ENCODE measurements at places on chromosomes 11 and 22.

- DNase-seq: no peak
These were observed 9.7 kb downstream of the USP2 start for GRCh38 chr11:119371778-119372182.

DNA sequence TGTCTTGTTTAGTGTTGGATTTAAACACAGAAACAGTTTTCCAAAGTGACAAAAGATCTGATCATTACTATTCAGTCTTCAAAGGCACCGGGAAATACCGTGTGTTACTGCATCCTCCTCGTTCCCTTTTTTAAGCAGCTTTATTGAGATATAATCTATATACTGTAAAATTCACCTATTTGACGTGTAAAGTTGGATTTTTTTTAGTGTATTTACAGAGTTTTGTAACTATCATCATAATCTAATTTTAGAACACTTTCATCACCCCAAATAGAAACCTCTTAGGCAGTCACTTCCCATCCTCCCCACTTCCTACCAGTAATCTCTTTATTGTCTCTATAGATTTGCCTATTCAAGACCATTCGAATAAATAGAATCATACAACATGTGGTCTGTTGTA, 1.4 kb downstream of the ANO5 start:
- DNase-seq: no peak

DNA sequence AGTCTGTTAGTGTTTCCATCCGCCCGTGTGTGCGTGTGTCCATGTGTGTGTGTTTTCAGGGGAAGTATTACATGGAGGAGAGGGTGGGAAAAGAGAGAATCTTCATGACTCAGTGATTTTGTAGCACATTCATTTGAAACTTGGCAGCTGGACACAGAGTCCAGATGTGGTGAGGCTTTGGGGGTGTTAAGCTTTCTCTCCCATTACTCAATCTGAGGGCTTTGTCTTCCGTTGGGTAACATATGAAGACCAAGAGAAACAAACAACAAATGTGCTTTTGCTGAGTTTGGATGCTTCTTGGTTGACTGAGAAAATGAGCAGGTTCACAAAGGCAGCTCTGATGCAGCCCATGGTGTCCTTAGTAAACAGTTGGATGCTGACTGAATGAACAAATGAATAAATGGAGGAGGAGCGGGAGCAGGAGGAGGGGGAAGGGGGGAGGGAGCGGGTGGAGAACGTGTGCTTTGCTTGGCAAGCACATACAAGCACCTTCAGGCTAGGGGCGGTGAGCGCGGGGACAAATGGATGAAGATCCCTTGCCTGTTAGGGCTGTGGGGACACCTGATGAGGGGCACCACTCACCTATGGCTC, 104.3 kb downstream of the ST3GAL4 start:
- DNase-seq: no peak

- peak; percentile 44 for DNase-seq
These were observed 55.9 kb downstream of the KCNC1 start for GRCh38 chr11:17790453-17790852.

- peak; percentile 92 for DNase-seq
These were observed at the start of gene CPT1A for GRCh38 chr11:68841718-68842426. Gene CPT1A (minus strand): TSS chr11:68841916. CDS start chr11:68815474, 26,442 bp downstream.

GRCh38 chr22:19287076-19287707, 4.3 kb downstream of the CLTCL1 start:
- DNase-seq: no peak

GRCh38 chr22:40044870-40045834, 50.4 kb downstream of the FAM83F start:
- DNase-seq: peak; percentile 34

DNA sequence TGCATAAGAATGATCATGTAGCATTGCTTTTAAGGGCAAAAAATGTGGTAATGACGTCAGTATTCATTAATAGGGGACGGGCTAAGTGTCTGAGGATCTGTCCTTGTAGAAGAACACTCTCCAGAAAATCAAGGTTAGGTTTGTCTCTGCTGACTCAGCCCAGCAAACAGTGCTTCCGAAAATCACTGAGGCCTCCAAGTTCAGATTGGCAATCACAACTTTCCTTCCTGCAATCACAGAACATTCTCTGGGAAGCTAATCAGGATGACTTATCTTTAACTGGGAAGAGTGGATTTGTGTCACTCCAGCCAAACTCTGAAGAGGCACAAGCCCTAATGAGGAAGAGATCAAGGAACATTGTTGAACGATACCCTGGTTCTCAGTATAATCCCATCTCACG, 123.2 kb upstream of the LDLRAD3 start:
- no peak for DNase-seq

DNA sequence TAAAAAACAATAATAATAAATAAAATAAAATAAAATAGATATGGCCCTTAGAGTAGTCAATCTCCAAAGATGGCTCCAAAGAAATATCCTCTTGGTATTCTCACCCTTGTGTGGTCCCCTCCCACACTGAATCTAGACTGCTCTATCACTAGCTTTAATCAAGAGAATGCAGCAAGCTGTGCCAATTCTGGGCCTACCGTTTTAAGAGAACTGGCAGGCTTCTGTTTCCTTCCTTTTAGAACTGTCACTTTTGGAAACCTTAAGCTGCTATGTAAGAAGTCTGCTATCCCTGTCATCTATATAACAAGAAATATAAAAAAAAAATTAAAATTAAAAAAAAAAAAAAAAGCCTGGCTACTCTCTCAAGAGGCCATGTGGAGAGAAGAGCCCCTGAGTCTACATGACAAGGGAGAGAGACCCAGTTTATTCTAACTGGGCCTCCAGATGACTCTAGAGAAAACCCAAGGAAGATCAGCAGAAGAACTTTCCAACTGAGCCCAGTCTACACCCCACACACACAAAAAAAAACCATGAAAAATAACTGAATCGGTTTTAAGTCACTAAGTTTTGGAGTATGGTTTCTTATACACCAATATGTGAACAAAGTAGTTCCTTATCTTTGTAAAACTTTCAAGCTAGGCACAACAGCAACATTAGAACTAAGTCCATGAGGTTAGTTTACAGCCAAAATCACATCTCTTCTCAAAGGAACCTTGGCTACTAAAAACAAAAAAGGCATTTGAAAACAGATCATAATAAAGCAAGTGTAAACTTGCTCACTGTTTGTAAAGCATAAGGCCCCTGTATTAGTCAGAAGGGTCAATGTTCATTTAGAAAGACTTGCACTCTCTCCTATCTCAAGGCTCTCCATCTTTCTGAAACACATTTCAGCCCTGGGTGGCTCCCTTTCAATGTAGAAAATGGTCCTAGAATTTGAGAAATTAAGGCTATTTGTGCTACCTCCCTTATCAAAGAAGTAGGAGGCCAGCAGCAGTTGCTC, 67.3 kb downstream of the AMBRA1 start:
- DNase-seq: no peak

- no peak for DNase-seq
These were observed 54.1 kb downstream of the CEP164 start for GRCh38 chr11:117381481-117382387.

DNA sequence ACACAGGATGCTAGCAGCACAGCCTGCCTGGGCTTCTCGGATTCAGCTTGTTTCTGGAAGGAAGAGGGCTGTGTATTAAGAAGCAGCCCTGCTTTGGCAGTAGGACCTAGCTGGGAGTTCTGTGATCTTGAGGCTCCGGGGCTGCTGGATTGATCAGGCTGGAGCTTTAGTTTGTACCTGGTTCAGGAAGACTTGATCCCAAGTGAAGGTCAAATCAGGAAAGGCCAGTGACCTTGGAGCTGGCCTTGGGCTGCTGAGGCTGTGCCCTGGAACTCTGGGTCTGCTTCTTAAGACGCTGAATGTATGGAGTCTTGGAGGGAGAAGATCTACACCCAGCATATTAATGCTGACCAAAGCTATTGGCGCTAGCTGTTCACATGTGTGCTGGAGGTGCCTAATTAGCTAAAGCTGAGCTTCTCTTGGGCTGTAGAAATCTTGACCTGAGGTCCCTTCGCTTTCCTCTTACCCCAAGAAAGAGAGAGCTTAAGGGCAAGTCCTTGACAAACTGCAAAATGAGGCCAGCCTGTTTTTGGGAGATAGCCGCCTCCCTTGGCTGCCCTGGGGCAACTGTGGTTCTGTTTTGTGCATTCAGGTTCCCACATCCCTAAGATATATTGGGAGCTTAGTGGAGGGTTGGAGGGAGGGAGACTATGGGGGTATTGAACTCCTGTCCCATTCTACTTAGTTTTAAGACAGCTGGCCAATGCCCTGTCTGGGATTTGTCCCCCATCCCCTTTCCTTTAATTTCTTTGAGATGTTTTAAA, 135.9 kb downstream of the DBX1 start:
- no peak for DNase-seq

DNA sequence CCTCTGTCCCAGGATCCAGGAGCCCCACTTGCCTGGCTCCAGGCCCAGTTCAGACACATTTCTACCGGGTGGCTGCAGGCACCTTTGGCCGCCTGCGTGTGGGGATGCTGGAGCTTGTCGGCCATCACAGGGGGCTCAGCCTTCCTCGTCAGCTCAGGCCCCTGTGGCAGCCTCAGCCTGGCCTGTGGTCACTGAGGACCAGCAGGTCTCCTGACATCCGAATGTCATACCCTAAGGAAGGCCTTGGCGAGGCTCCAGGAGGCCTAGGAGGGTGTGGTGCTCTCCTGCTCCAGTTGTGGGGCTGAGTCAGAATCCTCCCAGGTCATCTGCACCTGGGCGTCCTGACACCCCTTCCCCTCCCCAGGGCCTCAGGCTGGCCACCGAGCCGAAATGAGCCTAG, 14.9 kb upstream of the SOX10 start:
- DNase-seq: no peak

DNA sequence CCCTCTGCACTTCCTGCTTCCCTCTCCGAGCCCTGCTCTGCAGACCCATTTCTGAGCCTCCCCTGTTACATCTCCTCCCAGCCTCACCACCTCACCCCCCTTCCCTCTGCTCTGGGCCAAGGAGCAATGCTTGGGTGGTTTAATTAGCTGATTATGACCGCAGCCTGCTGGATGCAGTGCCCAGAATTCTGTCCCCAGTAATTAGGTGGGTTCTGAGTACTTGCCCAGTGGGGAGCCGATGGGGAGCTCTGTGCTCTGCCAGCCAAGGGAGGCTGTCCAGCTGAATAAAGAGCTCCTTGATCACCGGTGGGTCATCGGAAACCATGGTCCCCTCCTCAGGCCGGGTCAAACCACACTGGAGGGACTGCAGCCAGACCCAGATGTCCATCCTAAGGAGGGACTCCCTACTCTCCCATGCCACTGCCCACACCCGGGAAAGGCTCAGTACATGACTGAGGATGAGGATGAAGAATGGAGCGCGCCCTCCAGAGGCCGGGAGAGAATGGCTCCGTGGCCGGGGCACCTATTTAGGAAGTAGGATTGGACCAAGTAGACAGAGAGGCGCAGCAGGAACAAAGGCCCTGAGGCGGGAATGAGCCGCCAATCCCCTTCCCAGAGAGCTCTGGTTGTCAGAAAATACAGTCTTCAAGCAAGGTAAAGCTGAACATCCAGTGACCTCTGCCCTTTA, 9.1 kb downstream of the ARRB1 start:
- DNase-seq: no peak

- no peak for DNase-seq
These were observed 628.7 kb downstream of the NTM start for GRCh38 chr11:131999084-131999483.

DNA sequence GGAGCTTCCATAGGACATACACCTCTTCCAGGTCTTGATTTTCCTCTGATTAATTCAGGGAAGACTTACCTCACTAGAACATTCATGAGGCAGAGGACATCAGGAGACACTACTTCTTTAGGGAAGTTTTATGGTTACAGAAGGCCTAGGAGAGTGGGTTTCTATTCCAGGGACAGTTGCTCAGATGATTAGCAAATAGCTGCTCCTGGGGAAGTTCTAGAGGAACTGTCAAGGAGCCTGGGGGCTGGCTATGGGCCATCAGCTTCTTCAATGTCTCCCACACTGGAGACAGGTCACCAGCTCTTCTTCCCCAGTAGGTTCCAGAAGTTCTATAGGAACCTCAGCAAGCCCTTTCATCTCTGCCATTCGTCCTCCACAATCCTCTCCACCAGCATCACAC, 11.5 kb upstream of the OR10A5 start:
- DNase-seq: no peak

- DNase-seq: no peak
These were observed 17.3 kb downstream of the MED17 start for GRCh38 chr11:93801366-93801765.

DNA sequence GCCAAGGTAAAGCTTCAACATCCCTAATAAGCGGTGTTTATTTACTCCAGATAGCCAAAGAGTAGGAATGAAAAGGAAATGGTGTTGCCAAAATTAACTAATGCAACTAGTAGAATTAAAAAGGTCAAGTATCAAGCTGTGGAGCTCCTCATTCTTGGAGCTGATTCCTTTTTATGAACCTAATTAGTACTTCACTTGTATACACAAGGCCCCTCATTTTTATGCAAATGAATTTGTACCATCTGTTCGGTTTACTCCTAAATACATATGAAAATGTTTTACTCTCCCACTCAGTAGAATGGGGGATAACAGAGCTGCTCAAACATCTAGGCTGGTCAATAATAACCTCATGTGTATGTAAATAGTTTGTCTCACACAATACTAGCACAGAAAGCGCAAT, 426.4 kb upstream of the LUZP2 start:
- no peak for DNase-seq

GRCh38 chr11:46900091-46900746, 18.1 kb downstream of the LRP4 start:
- no peak for DNase-seq

- DNase-seq: no peak
These were observed 114.6 kb upstream of the THY1 start for GRCh38 chr11:119537306-119538253.

GRCh38 chr22:40759294-40759840, 59.8 kb downstream of the SLC25A17 start:
- DNase-seq: no peak

DNA sequence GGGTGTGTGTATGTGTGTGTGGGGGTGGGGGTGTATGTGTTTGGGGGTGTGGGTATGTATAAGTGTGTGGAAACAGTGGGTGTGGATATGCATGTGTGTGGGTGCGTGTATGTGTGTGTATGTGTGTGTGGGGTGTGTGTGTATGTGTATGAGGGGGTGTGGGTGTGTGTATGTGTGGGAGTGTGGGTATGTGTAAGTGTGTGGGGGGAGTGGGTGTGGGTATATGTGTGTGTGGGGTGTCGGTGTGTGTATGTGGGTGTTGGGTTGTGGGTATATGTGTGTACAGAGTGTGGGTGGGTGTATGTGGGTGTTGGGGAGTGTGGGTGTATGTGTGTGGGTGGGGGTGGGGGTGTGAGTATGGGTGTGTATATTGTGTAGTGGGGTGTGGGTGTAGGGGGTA, 206.0 kb downstream of the OPCML start:
- no peak for DNase-seq

- DNase-seq: no peak
These were observed 10.0 kb downstream of the PRR33 start for GRCh38 chr11:1881442-1882264.

All from hepatic stellate cell (primary cell).